ENCODE measurements at places on chromosomes 13 and 19.

- no peak for DNase-seq
These were observed 40.0 kb downstream of the C13orf46 start for GRCh38 chr13:113933901-113934300.

GRCh38 chr13:101700598-101700997 is 248.1 kb downstream of the ITGBL1 start:
- no peak for DNase-seq

DNA sequence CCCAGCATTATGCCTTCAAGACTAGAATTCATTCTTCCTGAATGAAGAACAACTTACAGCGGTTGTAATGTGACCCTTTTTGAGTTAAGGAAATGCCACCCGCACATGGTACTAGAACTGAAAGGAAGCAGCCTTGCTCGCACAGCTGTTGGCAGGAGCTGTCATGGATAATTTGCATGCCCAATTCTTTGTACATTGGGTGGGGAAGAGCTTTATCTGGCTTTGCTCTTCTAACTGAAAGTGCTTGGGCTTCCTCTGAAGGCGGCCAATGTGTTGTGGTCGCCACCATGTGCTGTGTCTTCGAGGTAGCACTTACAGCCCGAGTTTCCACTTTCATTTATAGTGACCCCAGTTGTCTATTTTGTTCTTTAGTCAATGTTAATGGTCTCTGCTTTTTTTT is 3.4 kb downstream of the CCNE1 start:
- DNase-seq = no peak

- no peak for DNase-seq
These were observed 545.5 kb downstream of the UQCRFS1 start for GRCh38 chr19:28667348-28667977.

DNA sequence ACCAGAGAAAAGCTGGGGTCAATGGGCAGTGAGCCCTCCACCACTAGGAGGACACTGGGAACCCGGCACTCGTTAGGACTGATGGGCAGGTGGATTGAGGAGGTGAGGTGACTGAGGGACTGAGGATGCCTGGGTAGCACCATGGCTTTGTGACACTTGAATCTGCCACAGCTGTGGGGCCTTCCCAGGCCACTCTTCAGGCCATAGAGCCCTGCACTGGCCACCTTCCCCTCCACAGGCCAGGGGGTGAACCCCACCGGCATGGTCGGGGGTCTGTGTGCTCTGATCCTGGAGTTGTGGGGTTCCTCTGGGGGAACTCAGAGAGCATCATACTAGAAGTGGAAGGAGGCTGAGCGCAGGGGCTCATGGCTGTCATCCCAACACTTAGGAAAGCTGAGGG is 423.5 kb downstream of the ZNF536 start:
- DNase-seq = no peak

DNA sequence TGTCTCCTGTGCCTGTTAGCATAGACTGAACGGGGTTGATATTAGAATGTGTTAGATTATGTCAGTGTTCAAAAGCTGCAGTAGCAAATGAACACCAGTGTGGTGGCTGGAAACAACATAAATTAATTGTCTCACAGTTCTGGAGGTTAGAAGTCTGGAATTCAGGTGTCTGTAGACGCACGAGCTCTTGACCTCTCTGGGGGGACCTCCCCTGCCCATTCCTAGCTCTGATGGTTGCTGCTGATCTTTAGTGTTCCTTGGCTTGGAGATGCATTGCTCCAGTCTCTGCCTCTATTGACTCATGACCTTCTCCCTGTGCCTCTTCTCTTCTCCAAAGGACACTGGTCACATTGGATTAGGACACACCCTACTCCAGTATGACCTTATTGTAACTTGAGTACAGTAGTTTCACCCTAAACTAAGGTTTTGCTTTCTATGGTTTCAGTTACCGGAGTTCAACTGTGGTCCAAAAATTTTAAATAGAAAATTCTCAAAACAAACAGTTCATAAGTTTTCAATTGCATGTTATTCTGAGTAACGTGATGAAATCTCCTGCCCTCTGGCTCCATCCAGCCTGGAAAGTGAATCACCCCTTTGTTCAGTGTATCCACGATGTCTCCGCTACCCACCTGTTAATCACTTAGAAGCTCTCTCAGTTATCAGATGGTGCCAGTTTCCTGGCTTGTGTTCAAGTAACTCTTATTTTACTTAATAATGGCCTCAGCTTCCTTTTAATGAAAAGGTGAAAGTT is 273.2 kb downstream of the MYO16 start:
- no peak for DNase-seq

GRCh38 chr13:72545030-72545719 is 182.3 kb downstream of the MZT1 start:
- DNase-seq = no peak
